ENCODE measurements at places on chromosomes 5 and 9. TPM values are rescaled to one million over a fixed set of nuclear protein-coding genes. Genes with fewer than 3 reads are reported as not detected.

DNA sequence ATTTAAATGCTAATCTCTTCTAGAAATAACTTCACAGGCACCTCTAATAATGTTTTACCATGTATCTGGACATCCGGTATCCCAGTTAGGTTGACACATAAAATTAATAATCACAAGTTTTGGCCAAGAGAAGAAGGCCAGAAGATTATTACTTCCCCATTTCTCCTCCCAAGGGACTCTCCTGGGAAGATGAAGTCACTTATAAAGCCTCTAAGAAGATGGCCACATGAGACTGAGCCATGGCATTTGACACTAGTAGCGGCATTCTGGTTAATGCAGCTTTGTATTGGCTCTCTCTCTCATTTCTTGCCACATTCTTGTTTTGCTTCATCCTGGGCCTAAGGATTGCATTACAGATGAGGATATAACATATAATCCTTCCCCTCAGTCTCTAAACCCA is 34.5 kb upstream of the RASA1 start:
- no peak overlapping the region for H3K4me3 ChIP-seq
- DNase-seq = no peak
- no peaks in the 10 kb centered on the region for H3K4me1 ChIP-seq
- H3K36me3 ChIP-seq = no peaks in the 10 kb centered on the region
- no peaks in the 10 kb centered on the region for H3K27me3 ChIP-seq

DNA sequence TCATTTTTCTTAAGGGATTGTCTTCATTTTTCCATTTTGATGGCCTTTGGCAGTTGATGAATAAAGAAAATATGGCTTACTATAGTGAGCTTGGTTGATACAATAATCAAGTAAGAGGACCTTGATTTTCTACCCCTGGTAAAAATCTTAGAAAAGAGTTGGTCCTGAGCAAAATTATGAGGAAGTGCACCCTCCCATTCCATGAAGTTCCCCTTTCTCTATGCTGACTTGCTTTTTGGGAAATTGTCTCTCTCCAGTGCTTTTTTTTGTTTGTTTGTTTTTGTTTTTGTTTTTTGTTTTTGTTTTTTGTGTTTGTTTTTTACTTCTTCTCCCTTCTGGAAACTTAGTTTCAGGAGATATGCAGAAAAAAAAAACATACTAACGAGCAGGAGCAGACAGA is 449.2 kb upstream of the ACTBL2 start:
- no peaks in the 10 kb centered on the region for H3K27me3 ChIP-seq
- no peak overlapping the region for H3K27ac ChIP-seq
- H3K4me1 ChIP-seq = no peaks in the 10 kb centered on the region
- no peaks in the 10 kb centered on the region for H3K36me3 ChIP-seq
- no peak overlapping the region for H3K4me3 ChIP-seq

- no peak overlapping the region for H3K4me3 ChIP-seq
- H3K36me3 ChIP-seq = no peaks in the 10 kb centered on the region
- no peak for DNase-seq
- H3K27me3 ChIP-seq = peaks cover 3% of the 10 kb centered on the region
- H3K4me1 ChIP-seq = no peaks in the 10 kb centered on the region
Observed at GRCh38 chr5:13939638-13940037, 4.8 kb downstream of the DNAH5 start.

- H3K27ac ChIP-seq = peak overlapping the region; percentile 93
- peak; percentile 78 for DNase-seq
- H3K27me3 ChIP-seq = no peaks in the 10 kb centered on the region
- peak overlapping the region; percentile 94 for H3K4me3 ChIP-seq
- H3K36me3 ChIP-seq = peaks cover 12% of the 10 kb centered on the region
- peaks cover 46% of the 10 kb centered on the region for H3K4me1 ChIP-seq
Observed at GRCh38 chr5:141637767-141638419, 1.1 kb downstream of the RELL2 start.

DNA sequence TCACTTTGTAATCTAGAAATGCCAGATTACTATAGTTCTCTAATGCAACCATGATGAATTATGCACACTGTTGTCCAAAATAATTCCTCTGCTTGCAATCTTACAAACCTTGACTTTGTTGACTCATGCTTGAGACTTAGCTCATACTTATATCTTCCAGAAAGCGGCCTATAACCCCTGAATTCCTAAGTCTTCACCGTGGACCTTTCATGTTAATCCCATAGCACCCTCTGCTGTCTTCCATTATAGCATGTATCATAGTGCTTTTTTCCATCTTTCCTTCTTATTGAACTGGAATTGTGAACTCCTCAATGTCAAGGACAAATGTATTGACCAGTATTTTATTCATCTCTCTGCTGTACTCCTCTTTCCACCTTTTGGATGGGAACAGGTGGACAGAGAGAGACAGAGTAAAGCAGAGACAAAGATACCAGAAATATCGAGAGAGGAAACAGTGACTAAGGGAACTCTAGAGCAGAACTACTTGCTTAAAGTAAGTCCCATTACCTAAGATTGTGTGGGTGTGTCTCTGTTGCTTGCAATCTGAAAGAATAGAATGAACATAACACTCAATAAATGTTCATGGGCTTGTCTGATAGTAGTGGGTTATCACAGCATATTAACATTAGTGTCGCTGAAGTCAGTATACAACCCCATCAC is 110.0 kb downstream of the LURAP1L start:
- no peaks in the 10 kb centered on the region for H3K36me3 ChIP-seq
- H3K27me3 ChIP-seq = no peaks in the 10 kb centered on the region
- no peak overlapping the region for H3K4me3 ChIP-seq
- H3K4me1 ChIP-seq = no peaks in the 10 kb centered on the region

GRCh38 chr9:86732514-86733171 is 214.7 kb downstream of the GAS1 start:
- no peak for DNase-seq
- no peaks in the 10 kb centered on the region for H3K27me3 ChIP-seq
- no peak overlapping the region for H3K4me3 ChIP-seq
- H3K27ac ChIP-seq = no peak overlapping the region
- H3K4me1 ChIP-seq = no peaks in the 10 kb centered on the region

- H3K36me3 ChIP-seq = no peaks in the 10 kb centered on the region
- DNase-seq = no peak
- no peak overlapping the region for H3K4me3 ChIP-seq
- H3K4me1 ChIP-seq = no peaks in the 10 kb centered on the region
- H3K27ac ChIP-seq = no peak overlapping the region
Observed at GRCh38 chr5:68134033-68134668, 81.4 kb upstream of the PIK3R1 start.

ADAMTS6 gene
- 3.7 TPM for total RNA-seq

LECT2 gene
- not detected for total RNA-seq

ALDOB gene
- not detected for total RNA-seq
